Fibroblast of skin of left biceps (primary cell): ENCODE measurements at places on chromosomes 4 and X.

DNA sequence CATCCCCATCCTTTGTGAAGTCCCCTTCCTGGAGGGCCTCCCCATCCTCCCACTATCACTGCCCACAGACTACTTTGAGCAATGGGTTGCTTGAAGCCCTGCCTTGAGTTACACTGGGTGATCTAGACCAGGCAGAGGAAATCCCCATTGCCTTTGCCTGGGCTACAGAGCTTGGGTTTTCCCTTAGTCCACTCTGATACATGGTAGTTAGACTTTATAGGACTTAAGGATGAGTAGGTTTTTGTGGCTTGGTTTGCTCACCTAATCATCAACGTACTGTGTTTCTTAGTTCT lies 56.6 kb downstream of the TMEM131L start:
- DNase-seq: no peak

GRCh38 chr4:35926788-35927187 lies 317.5 kb downstream of the ARAP2 start:
- no peak for DNase-seq

DNA sequence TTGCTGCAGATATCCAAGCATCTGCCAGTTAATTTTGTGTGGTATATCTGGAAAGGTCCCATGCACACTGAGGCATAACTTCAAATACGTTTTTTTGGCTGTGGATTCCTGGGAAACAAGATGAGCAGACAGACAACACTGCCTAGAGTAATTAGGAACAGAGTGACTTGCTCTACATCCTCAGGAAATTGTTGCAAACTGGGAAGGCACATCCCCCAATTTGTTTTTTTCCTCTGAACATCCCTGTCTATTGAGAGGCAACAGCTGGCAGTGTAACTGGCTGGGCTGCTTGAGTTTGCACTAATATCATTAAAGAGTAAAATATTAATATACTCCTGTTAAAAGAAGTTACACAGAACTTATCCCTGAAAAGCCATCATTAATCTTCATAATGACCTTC lies 207.7 kb upstream of the SLIT2 start:
- DNase-seq: peak; percentile 19

DNA sequence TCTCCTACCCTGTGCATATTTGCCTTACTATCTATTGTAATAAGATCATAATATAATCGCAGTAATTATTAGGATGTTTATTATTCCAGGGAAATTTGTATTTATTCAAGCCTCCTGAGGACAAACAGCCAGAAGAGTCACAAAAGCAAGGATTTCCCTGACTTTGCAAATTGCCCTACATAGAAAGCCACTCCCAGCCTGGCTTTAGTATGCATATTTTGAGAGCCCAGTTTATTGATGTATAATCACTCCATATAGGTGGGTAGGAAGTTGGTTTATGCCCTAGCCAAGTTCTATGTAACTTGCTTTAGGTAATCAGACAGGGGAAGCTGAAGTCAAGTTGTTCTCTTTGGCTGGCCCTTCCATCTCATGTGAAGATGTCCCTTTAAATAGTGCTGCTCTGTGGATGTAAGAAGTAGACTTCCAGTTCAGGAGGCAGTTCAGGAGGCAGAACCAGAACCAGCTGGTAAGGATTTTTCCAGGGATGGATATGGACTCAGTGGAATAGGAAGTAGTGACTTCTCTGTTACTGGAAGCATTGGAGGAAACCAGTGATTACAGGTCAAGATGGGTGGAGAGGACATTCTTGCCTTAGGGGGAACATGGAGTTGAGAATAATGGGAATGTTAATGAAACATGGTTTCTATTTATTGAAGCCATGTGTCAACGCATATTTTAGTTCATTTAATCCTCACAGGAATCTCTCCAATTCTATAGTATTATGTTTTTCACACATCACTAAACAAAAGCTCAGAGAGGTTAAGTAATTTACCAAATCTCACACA lies 70.5 kb upstream of the KIT start:
- no peak for DNase-seq

DNA sequence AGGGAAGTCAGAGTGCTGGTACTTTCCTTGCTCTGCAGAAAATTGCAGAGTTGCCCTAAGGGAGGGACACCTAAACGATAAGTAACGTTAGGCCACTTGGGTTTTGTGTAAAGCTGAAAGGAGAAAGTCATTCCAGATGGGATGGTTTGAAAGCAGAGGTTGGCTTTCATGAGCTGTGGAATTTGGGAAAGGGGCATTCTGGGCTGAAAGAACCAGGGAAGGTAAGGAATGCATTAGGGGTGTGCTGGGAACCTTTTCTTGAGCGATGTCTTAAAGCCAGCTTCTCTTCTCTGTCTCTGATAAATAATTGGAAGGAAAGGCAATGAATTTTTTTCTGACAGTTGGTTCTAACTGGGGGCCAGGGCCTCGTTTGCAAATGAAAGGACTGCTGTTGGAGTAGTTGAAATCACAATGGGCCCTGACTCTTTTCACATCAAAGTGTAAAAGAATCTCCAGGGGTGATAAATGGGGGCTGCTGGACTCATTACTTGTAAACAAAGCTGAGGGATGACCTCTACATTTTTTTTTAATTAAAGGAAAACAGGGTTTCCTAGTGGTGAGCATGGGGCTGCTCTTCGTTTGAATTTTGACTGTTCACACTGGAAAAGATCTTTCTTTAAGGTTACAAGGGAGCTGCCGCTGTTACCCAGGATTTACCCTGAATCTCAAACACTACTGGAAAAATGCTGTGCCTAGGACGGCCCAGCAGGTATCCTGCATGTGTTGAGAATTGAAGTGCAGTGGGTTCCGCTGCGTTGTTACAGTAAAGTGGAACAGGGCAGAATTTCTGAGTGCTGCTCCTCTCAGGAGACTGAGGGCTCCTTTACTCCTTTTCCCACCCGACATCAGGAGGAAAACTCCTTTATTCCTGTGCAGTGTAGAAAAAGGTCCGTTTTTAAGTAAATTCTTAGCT lies 25.0 kb downstream of the AFF1 start:
- no peak for DNase-seq

- no peak for DNase-seq
Observed at GRCh38 chr4:113290666-113291065, 241.2 kb downstream of the ANK2 start.

DNA sequence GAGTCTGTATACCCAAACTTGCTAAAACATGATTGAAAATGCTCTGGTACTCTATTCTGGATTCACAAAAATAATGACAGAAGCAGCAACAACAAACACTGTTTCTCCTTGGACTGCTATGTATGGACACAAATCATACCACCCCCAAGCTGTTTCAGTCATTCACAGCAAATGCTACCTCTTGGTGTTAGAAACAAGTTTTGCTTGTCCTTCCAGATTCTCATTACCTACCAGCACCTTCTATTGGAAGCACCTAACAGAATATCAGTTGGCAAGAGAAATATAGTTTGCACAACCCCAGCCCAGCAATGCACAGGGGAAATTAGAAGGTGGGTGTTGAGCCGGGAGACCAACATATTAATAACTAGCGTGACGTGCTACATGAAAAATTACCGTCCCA lies 1950.9 kb downstream of the C4orf33 start:
- DNase-seq: no peak

DNA sequence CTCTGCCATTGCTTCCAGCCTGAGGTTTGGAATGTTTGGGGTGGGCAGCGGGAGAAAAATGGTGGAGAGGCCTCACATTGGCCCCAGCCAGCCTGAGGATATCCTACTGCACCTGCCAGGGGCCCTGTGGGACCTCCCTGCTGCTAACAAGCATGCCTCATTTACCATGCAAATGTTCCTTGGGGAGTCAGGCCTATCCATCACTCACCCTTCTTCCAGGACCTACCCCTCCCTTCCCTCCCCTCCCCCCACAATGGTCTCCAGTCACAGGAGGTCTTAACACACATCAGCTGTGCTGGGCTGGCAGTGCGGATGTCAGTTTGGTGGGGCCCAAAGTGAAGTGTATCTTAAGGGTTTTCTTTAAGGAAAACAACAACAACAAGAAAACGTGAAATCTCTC lies 139.2 kb downstream of the SHOX start:
- no peak for DNase-seq

GRCh38 chrX:20472148-20472547 lies 205.4 kb upstream of the RPS6KA3 start:
- no peak for DNase-seq

DNA sequence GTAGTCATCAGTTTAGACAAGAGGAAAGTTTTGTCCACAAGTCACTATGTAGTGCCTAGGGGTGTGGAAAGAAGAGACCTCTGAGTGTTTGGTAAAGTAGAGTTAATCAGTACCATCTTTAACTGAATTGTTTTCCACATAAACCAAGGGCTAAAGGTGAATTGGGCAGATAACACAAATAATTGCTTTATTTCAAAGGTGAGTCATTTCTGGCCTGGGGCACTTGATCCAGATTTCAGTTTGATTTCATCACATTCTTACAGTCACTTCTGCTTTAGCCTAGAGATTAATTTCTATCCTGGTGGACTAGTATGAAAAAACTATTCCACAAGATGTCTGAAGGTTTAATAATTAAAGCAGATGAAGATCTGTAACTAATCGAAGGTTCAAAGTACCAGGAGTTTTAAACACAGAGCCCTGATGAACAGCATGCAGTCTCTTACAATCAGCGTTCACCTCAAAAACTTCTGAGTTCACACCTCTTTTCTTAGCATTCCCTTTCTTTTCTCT lies 74.5 kb upstream of the BOD1L1 start:
- peak; percentile 6 for DNase-seq

DNA sequence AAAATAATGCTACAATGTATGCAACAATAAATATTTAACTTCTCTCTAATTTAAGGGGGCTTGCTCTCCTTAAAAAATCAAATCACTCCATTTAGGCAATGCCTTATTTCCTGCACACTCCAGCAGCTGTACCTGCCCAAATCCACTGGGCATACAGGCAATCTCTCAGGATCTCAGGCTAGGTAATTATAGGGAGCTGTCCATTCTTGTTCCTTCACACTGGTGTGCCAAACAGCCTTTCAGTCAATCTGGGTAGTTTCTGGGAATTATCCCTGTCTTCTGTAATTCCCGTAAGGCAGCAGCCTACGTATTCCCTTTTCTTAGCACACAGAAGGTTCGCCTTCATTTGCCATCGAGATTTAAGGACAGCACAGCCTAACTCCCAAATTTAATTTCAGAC lies 922.6 kb upstream of the SLIT2 start:
- DNase-seq: no peak

GRCh38 chrX:154738011-154738738 lies 12.7 kb downstream of the GAB3 start:
- DNase-seq: no peak

DNA sequence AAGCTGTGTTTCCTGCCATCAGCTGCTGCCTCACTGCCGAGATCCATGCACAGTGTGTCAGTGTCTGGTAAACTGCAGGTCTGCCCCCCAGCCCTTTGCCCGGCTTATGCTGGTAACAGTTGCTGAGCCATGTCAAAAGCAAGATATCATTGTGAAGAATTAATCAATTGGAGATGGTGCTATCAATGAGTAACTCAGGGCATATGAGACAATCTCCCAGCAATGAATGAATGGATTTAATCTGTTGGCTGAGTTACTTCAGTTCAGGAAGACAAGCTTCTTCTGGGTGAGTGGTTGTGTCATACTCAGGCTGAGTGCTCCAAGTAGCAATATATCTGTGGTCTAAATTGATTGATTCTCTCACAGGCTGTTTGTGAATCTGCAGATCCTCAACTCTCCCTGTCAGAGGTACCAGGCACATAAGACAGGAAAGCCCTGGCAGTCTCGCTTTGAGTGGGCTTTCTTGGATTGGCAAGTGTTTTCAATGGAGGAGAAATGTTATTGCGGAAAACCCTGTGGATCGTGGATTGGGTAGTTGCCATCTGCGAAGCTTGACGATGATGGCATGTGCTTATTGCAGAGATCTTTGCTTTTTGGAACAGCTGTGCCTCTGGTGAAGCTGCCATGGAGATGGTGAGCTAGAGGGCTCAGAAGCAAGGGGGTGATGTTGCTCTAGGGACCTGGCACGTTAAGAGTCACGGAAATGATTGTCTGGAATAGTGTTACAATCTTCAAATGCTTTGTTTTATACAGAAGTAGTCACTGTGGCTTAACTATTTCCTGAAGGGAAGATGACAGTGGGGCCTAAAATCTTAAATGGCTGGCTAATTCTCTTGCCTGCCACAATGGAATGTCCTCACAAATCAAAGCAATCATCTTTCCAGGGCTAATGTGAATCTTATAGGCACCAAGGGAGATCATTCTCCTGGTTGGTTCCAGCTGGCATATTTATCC lies 147.6 kb upstream of the TBC1D9 start:
- DNase-seq: no peak

DNA sequence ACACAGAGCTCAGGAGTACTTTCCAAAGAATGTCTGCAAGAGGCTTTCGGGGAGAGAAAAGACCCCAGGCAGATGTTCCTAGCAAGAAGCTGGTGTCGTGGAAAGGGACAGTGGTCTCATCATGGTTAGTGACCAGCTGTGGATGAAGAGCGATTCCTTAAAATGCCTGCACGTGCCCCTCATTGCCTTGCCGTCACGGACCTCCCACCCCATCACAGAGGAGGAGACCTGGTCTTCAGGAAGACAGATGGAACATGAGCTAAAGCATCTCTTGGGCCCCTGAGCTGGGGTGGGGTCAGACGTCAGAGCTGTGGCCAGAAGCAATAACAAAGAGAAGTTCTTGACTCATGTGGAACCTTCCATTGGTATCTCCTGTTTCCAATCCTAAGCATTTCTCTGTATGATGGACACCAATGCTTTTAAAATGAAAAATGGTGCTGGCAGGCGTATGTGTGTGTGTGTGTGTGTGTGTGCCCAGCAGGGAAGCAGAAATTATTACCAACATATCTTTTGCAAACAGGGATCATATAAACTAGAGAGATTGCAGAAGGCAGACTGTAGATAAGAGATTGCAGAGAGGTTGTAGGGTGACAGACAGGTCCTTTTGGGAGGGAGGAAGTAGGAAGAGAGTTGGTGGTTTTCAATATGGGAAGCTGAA lies 25.2 kb upstream of the ASMTL start:
- DNase-seq: no peak

- DNase-seq: no peak
Observed at GRCh38 chrX:16999275-16999674, 52.8 kb downstream of the REPS2 start.

DNA sequence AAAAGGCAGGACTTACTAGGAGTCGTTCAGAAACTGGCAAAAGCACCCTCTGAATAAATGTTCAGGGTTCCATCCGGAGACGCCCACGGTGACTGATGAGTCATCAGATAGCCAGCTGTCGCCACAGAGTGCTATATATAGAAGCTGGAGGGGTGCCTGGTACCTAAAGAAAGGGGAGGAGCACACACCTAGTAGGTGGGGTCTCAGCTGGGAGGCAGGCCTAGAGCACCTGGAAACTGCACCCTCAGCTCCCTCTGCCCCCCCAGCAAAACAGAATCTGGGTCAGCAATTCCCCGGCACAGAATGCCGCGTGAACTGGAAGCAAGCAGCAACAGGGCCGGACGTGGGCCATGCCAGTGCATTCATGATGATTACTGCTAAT lies 242.0 kb downstream of the BCOR start:
- DNase-seq: no peak
